Colonic mucosa (tissue), 4 donors: ENCODE measurements at places on chromosomes 1 and 21. TPM values are rescaled to one million over a fixed set of nuclear protein-coding genes. Genes with fewer than 3 reads are reported as not detected.
A peak's percentile ranks its signal among the peaks of the same experiment; 100 is the strongest.

The MYBPHL gene
- total RNA-seq, result not detected

The OVAAL gene
- total RNA-seq, result not detected

GRCh38 chr1:46489169-46489637, 433 bp upstream of the DMBX1 start:
- no peak for DNase-seq

- no peak for DNase-seq
Measured at GRCh38 chr1:109995536-109995935, 11.0 kb downstream of the AHCYL1 start.

The TPTE gene
- not detected for total RNA-seq

The KLHL21 gene
- 9.4 TPM for total RNA-seq

DNA sequence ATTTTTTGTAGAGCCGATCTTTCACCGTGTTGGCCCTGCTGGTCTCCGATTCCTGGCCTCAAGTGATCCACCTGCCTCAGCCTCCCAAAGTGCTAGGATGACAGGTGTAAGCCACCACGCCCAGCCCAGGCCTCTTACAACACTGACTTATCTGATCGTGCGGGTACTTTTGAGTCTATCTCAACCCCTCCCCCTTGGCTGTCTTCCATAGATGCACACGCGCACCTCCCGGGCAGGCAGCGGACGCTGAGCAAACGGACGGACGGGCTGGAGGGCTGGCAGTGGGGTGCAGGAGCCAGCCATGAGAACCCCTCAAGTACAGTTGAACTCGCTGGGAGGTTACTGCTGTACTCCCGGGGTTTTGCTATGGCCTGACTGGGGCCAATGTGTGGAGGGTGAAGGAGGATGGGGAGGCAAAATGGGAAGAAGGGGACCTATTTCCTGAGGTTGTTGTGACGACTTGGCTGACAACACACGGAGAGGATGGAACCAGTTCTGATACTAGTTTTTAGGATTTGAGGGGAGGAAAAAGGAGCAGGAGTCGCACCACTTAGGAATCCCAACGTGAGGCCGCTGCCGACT, 959 bp downstream of the CD58 start:
- DNase-seq, result peak; percentile 89

- no peak for DNase-seq
Measured at GRCh38 chr1:208069908-208070307, 159.0 kb upstream of the CD34 start.

DNA sequence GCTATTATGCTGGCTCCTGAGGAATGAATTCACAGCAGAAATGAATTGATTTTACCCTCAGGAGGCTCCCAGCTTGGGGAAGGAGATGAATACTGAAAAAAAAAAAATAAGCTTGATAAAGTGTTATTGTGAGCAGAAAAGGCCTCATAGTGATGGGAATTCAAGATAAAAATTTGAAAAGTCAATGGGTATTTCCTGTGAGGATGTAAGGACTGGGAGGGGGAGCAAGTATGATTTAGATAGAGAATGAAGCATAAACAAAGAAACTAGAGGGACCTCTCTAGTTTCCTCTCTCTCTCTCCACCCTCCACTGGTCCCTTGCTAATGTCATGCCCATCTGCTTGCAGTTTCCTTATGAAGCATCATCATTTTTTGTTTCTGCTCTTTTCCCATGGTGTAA, 439.0 kb upstream of the PLXNA2 start:
- no peak for DNase-seq

DNA sequence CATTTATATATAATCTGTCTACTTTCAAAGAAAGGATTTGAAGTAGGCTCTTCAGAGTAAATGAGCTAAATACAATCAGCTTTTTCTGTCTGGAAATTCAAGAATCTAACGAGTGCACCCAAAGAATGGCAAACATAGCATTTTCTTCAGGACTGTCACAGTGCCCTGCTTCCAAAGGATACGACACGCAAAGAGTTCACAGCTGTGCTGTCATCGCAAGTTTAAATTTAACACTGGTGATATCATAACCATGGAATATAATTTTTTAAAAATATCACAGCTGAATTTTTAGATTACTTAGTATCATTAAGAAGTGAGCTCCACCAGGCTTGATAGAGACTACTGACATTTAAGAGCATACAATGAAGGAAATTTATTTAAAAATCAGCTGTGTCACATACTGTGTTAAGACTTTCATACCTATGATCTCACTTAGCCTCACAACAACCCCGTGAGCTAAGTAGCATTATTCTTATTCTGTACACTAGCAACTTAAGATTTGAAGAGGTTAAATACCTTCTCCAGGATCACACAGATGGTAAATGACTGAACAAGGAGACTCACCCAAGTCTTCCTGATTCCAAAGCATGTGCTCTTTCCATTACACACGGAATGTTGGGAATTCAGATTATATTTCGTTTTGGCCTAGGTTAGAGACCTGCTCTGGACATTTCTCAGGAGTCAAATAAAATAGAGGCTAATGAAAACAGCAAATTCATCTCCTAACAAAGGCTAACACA, 46.2 kb upstream of the PRRX1 start:
- no peak for DNase-seq

GRCh38 chr1:235030919-235031596, 97.6 kb downstream of the TOMM20 start:
- no peak for DNase-seq

DNA sequence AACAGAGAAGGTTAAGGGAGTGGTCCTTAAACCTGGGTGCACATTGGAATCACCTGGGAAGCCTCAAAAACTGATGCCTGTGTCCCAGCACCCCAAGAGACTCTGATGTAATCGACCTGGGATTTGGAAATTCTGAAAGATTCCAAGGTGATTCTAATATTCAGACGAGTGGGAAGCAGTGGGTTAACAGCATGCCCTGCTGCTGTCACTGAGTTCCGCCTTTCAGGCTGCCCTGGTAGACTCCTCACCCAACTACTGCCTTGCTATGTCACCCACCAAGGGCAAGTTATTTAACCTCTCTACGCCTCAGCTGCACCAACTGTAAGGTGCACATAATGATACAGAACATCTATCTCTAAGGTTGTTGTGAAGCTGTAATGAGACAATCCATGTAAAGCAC, 59.2 kb downstream of the CD34 start:
- no peak for DNase-seq

GRCh38 chr21:31329456-31330143, 14.5 kb downstream of the TIAM1 start:
- no peak for DNase-seq

- no peak for DNase-seq
Measured at GRCh38 chr1:18693256-18694098, 62.8 kb downstream of the PAX7 start.

DNA sequence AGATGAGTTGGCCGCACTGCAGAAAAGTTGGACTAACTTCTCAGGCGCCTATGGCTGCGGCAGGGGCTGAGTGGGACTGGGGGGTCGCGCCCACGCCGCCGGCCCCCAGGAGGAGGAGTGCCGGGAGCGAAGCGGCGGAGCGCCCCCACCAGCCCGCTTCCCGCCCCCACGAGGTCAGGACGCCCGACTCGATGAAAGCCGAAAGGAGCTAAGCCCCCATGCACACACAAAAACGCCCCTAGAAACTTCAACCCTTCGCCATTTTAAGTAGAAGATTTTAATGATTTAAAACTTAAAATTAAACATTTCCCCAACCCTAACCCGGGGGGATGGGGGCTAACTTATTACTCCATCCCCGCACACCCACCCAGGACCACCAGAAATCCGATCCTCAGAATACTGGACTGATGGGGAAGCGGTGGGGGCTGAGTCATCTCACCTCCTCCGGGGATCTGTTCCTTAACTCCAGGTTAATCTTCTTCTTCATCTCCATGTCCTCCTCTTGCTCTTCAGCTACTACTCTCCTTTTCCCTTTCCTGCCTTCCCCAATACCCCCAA, 539 bp downstream of the ANP32E start:
- no peak for DNase-seq

- no peak for DNase-seq
Measured at GRCh38 chr1:209590405-209590804, 6.9 kb downstream of the CAMK1G start.

The FCRL2 gene
- 0.40 TPM for total RNA-seq

DNA sequence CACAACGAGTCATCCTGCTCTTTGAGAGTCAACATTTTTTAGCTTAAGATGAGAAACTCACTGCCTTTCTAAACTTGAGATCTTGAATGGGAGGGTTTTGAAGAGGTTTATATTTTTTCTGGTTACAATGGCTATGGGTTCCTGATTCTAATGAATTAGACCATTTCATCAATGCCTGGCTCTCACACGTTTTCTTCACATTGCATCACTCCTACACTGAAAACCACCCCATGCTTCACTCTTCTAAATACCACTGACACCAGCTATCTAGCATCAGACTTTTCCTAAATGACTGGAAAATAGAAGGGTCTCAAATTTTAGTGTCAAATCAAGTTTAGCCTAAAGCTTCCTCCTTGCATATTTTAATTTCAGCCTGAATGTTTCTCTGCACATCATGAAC, 606.1 kb upstream of the USP24 start:
- no peak for DNase-seq

DNA sequence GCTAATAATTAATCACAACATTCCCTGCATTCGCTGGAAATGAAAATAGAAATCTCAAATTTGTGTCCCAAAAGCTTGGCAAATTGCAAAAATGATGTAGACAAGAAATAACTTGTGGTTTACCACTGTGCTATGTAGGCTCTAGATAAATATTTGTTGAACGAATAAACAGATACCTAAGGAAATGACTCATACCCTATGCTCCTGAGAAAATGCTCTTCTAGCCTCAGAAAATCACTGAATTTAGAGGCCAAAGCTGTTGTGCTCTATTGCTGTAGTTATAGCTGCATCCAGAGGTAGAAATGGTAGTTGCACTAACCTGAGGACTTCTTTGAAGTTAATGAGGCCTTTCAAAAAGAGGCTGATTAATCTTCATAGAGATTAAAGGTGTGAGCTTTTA, 142.0 kb upstream of the ZNHIT6 start:
- no peak for DNase-seq

GRCh38 chr1:206521694-206522402, 14.5 kb downstream of the RASSF5 start:
- no peak for DNase-seq

GRCh38 chr1:10890491-10891071, 94.1 kb upstream of the CASZ1 start:
- no peak for DNase-seq

DNA sequence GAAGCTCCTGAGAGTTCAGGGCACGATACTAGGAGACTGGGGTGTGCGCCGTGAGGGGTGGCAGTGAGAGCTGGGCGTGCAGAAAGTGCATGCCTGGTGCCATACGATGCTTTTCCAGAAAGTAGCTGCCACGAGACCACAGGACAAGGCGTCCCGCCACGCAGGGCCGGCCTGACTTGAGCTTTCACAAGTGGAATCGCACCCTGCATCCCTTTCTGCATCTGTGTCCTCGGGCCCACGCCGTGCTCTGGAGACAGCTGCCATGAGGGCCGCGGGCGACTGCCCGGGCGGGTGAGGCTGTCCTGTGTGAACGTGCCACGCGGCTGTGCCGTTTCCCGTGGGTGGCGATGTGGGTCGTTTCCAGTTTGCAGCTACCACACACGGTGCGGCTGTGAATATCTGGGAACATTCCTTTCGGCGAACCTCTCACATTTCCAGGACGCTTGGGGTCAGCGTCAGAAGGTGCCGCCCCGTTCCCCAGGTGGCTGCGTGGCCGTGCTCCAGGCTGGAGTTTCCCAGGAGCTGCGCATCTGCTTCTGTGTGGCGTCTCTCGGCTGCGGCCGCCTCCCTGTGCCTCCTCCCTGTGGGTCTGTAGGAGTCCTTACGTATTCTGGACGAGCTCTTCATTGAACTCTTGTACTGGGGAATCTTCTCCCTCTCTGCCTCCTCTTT, 1.0 kb upstream of the PERM1 start:
- no peak for DNase-seq
